ENCODE measurements at places on chromosomes 2 and 18. TPM values are rescaled to one million over a fixed set of nuclear protein-coding genes. Genes with fewer than 3 reads are reported as not detected.
A peak's percentile ranks its signal among the peaks of the same experiment; 100 is the strongest.

DNA sequence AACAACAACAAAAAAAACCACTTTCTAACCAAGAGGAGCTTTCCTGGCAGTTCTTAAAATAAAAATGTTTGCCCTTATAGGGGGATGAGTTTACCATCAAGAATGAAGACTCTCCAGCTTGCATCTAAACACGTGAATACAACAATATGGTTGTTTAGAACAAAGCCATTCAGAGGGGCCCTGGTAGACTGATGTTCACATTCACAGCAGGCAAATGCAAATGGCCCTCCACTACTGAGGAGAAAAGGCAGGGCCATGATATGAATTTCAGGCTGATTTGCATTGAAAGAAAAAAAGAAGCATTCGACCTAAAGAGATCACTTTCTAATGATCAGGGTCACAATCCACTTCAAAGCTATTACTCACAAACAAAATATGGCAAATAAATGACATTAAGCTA is 65.3 kb upstream of the OTOS start:
- H3K4me1 ChIP-seq = no peaks in the 10 kb centered on the region
- peaks cover 26% of the 10 kb centered on the region for H3K27me3 ChIP-seq
- H3K27ac ChIP-seq = no peak overlapping the region
- H3K4me3 ChIP-seq = no peak overlapping the region

DNA sequence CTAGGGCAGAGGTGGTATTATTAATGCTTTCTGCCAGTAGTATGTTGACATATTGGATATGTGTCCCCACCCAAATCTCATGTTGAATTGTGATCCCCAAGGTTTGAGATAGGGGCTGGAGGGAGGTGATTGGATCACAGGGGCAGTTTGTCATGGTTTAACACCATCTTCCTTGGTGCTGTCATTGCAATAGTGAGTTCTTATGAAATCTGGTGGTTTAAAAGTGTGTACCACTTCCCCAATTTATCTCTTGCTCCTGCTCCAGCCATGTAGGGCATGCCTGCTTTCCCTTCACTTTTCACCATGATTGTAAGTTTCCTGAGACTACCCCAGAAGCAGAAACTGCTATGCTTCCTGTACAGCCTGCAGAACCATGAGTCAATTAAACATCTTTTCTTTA is 47.1 kb upstream of the THSD7B start:
- H3K36me3 ChIP-seq = no peaks in the 10 kb centered on the region
- DNase-seq = no peak
- no peaks in the 10 kb centered on the region for H3K4me1 ChIP-seq
- H3K27me3 ChIP-seq = peaks cover 6% of the 10 kb centered on the region

- no peak overlapping the region for H3K4me3 ChIP-seq
- no peak overlapping the region for H3K27ac ChIP-seq
- DNase-seq = peak; percentile 5
- no peaks in the 10 kb centered on the region for H3K4me1 ChIP-seq
- H3K36me3 ChIP-seq = no peaks in the 10 kb centered on the region
These were observed 94.0 kb downstream of the PLA2R1 start for GRCh38 chr2:159968279-159968900.

DNA sequence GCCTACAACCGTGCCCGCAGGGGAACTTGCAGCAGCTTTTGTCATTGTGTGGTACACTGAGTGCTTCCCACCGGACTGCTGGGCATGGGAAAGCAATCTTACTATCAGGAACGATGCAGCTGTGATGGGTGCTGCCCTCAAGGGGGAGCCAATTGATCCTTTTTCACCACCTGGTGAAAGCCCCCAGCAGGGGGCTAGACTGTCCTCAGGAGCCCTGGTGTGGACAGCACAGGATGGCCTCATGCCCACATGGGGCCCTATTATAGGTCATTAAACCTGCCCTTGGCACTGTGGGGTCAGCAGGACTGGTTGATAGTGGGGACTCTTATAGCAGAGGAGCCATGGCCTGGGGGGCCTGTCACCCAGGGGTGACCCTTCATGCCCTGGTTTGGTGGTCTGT is 172.2 kb downstream of the GLI2 start:
- DNase-seq = no peak
- no peak overlapping the region for H3K4me3 ChIP-seq
- H3K27me3 ChIP-seq = peaks cover 4% of the 10 kb centered on the region
- no peaks in the 10 kb centered on the region for H3K4me1 ChIP-seq
- H3K36me3 ChIP-seq = no peaks in the 10 kb centered on the region
- no peak overlapping the region for H3K27ac ChIP-seq

CYP1B1 gene
- 2.3 TPM for total RNA-seq

All from naive thymus-derived CD8-positive, alpha-beta T cell (primary cell).